ENCODE measurements at places on chromosomes 4 and X. TPM values are rescaled to one million over a fixed set of nuclear protein-coding genes. Genes with fewer than 3 reads are reported as not detected.

Gene LNX1
- total RNA-seq = 3.3 TPM

Gene ASB5
- total RNA-seq = not detected

Gene TAF7L
- total RNA-seq = 1.3 TPM

Gene XKRX
- total RNA-seq = not detected

Gene ARHGAP10
- 12.9 TPM for total RNA-seq

Gene HTRA3
- total RNA-seq = 0.80 TPM

Gene ERAS
- total RNA-seq = not detected

Gene CYBB
- not detected for total RNA-seq

Gene HNRNPH2
- 67.8 TPM for total RNA-seq

Gene POU3F4
- total RNA-seq = not detected

Gene PGAM4
- not detected for total RNA-seq

Gene TGIF2LX
- not detected for total RNA-seq

DNA sequence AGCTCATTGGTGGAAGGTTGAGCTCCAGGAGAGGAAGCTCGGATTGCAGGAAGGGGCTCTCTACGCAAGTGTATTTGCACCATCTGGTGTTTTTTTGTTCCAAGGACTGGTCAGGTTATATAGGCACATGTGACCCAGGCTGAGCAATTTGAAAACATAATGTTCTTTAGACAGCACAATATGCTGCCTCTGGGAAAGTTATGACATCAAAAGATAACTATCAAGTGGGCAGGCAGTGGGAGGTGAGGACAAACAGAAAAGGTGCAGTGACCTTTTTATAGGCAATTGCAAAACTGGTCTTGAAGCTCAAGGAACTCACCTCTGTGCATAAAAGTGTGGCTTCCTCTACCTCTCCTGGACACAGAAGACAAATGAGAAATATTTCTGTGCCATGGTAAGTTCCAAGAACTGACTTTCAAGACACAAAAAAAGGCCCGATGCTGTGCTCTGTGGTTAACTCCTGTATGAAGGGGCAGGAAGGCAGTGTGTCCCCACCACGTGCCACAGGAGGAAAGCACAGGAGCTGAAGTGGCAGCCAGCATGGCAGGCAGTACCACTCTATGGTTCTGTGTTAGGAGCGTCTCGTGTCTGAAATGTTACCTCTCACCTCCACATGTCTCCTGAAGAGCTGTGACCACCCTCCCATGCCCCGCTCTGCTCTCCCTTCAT, 128.6 kb downstream of the SHROOM3 start:
- DNase-seq = no peak

DNA sequence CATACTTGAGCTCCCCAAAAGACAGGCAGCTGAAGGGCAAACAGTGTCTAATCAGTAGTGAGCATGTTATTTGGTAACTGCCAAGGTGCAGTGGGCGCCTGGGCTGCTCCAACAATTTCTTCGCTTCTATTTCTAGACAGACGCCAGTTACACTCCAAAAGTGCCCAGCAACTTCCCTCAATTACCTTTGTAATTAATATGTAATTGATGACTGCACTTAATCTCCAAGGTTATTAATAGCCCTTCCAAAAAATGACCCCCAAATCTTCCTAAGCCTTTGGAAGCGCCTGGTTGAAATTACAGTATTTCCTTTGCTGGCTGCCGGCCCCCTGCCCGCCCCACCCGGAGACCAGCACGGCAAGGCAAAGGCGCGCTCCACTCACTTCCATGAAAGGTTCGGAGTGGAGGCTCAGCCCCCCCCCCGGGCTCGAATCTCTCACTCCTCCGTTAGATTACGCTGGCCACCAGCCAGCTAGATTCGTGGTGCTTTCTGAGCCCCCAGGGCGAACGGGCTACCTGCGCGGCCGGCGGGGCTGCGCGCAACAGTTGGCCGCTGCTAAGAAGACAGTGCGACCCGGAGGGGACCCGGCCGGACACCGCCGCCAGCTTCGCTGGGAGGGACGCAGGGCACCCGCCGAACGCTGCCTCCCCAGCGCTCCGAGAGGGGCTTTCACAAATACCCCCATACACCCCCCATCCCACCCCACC, 1.9 kb downstream of the GPC4 start:
- no peak for DNase-seq

GRCh38 chr4:10185518-10186227, 69.1 kb upstream of the WDR1 start:
- DNase-seq = no peak

DNA sequence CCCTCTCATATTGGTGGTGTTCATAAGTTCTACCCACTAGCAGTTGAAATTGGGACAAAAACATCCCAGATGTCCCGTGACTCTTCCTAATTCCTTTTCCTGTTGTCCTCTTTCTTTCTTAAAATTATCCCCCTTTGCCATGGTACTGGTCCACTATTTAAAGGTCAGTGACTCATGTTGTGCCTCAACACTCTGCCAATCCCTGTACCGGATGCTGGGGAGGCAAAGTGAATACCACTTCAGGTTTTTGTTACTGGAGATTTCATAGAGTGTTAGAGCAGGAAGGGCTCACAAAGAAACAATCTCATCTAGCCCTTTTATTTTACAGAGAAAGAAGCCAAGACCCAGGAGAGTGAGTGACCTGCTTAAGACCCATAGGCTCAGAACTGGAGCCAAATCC, 24.6 kb downstream of the SEPTIN11 start:
- no peak for DNase-seq

- peak; percentile 36 for DNase-seq
These were observed 18.0 kb upstream of the CYP2U1 start for GRCh38 chr4:107913283-107913899.

GRCh38 chr4:21898101-21898500, 50.5 kb downstream of the KCNIP4 start:
- DNase-seq = no peak

DNA sequence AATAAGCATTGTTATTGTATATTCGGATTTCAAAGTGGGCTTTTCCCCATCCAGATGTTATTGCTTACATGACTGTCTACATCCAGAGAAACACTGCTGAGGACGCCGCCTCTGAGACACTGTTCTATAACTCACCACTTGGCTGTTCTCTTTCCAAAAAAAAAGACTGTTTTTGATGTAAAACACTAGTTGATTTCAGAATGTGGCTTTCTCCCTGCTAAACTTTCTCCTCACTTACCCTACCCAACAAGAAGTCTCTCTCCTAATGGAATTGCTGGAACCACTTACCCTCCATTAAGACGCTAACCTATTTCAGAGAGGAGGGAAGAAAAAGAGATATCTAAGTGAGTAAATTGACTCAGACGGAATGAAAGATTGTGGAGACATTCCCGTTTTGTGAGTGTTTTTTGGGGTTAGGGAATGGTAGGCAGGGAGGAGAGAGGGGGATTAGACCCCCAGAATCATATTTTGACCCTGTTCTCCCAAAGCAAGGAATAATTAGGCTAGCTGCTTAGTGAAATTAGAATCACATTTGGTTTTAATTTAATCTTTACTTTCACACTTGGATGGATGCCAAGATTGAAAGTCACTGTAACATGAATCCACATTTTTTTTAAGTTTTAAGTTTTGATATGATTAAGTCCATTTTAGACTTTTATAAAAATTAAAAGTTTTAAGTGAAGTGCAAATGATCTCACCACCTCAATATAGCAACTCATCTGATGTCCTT, 174.9 kb downstream of the CHIC2 start:
- DNase-seq = no peak

- DNase-seq = no peak
These were observed 60.4 kb downstream of the CCNI start for GRCh38 chr4:77015390-77015789.

DNA sequence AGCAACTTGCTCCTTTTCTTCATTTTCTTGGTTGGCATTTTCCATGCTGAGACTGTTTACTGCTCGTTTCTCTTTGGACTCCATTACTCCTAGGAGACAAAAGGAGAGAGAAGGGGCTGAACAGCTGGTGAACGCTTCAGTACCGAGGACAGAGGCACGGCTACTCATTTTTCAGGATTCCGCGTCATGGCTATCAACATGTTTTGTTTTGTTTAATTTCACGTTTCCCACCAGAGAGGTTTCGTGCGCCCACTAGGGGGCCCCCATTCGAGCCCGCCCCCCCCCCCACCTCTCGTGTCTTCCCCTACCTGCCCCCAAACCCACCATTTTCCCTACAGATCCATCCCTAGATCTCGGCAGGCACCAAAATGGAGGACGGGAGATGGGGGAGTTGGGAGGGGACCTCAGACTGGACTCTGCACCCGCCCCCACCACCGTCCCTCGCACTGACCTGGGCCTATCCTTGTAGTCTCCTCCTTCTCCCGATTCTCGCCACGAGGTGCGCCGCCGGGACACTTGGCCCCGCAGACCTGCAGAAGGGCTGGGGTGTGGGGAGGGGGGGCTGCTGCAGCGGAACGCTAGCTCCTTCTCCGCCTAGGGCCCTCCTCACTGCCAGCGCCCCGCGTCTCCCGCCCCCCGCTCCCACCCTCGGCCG, 653 bp downstream of the BEX1 start:
- no peak for DNase-seq

- DNase-seq = peak; percentile 52
These were observed 108.7 kb downstream of the IQCM start for GRCh38 chr4:149706942-149707341.

- DNase-seq = peak; percentile 9
These were observed 103.5 kb downstream of the LDB2 start for GRCh38 chr4:16794816-16795445.

DNA sequence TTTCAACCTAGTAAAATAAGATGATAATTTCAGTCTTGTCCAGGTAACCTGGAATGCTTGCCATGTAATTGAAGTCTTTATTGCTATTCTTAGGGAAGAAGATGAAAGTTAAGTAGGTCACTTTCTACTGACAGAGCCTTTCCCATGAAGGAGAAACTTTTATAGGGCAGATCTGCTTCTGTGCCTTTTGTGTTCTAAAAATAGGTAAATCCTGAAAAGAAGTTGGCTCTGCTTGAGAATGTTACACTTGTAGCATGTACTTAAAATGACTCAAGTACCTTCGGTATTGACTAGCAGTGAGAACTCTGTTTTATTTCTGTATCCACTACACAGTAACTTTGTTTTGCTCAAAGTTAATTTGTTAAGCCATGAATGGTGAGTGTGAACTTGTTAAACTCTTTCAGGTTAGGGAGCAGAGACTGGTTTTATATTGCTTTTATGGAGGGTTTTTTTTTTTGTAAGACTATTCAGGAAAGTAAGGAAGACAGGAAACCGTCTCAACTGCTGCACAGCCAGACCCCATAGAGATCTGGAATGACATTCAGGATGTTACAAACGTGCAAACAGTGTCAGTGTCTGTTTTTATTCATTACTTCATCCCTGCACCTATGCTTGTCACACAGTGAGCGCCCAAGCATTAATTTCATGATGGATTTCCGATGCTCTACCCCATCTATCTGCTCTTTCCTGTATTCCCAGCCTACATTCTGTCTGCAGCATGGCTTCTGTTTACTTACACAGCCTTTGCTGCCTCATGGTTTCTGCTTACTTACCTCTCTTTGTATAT, 53.0 kb downstream of the SEPTIN11 start:
- no peak for DNase-seq

- no peak for DNase-seq
These were observed 1.2 kb downstream of the TCEANC start for GRCh38 chrX:13654116-13654515.

- no peak for DNase-seq
These were observed 22.8 kb downstream of the FRAS1 start for GRCh38 chr4:78079726-78080430.

DNA sequence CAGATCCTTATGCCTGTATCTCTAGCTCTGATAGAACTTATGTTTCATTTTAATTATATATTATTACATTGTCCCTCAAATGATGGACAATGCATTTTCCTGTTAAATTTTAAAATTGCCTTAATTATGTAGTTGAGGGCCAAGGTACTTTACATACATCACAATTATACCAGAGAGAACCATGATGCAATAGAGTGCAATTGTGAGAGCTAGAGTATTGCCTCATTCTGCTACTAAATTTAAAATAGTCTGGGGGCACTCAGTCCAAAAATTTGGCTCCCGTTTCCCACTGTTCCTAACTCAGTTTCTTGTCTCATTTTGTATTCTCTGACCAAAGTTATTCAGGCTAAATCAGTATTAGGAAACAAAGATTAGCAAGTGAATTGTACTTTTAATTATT, 378.5 kb upstream of the ZFP42 start:
- DNase-seq = no peak

- no peak for DNase-seq
These were observed 2.5 kb downstream of the SPIN2A start for GRCh38 chrX:57134702-57135101.

GRCh38 chr4:36208893-36209473, 35.3 kb downstream of the ARAP2 start:
- no peak for DNase-seq

DNA sequence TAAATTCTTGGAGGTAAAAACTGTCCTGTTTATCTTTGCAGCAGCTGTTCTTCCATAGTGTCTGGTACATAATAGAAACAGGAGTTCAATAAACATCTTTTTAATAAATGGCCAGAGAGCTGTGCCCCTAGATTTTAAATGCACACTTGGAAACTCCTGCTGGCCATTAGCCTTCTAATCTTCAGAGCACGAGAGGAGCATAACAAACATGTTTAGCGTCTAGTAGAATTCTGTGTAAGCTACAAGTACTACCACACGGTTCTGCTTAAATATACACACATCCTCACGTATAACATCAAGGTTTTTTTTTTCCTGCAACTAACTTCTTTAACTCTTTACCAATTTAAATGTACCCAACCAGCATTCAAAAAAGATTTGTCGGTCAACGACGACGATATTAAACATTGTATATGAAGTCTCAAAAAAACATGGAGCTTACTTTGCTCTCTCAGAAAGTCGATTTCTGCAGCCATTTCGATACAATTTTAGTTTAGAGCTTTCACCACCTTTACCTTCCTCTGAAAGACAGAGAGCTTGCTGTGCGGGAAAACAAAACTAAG, 628 bp downstream of the SCLT1 start:
- DNase-seq = no peak

DNA sequence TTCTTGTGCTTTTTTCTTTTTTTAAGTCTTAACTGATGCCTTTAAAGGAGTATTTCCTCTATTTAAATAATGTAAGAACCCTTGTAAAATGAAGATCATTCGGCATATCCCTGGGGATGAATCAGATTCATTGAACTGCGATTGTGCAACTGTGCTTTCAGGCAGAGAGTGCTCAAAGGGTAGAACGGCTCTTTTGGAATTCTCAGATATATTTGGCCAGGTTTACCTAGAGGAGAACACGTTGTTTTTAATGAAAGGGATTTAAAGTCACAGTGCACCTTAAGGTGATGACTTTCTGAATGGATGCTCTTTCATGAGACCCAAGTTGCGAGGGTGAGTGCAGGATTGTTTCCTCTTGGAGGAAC, 51.6 kb upstream of the ELOVL6 start:
- DNase-seq = peak; percentile 70

GRCh38 chr4:108060686-108061321, 71.1 kb downstream of the HADH start:
- DNase-seq = no peak

- DNase-seq = no peak
These were observed 8.4 kb upstream of the APLN start for GRCh38 chrX:129663171-129663570.
